Stimulated activated CD4-positive, alpha-beta T cell treated with anti-CD3 and anti-CD28 coated beads, Interleukin-15, amount 100 ng/mL, for 48 hours (primary cell): ENCODE measurements at places on chromosomes 2 and 18.

DNA sequence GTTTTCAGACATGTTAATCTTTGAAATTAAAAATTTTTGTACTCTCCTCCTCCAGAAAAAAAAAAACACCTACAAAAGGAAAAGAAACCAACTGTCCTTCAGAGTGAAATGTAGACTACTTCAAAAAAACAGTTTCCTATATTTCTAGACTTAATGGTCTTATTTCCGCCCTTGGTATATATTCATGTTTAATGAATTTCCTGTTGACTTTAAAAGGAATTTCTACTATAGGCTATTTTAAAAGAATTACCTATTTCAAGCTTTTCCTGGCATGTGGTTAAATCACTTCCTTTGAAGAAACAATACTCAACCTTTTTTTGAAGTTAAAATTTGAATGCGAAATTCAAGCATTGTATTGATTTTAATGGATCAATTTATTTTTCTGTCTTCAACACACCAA is 29.2 kb downstream of the GULP1 start:
- no peak for DNase-seq

GRCh38 chr2:64214281-64215115 is 70.3 kb upstream of the PELI1 start:
- no peak for DNase-seq

- DNase-seq: no peak
These were observed 18.1 kb downstream of the NETO1 start for GRCh38 chr18:72849671-72850070.

DNA sequence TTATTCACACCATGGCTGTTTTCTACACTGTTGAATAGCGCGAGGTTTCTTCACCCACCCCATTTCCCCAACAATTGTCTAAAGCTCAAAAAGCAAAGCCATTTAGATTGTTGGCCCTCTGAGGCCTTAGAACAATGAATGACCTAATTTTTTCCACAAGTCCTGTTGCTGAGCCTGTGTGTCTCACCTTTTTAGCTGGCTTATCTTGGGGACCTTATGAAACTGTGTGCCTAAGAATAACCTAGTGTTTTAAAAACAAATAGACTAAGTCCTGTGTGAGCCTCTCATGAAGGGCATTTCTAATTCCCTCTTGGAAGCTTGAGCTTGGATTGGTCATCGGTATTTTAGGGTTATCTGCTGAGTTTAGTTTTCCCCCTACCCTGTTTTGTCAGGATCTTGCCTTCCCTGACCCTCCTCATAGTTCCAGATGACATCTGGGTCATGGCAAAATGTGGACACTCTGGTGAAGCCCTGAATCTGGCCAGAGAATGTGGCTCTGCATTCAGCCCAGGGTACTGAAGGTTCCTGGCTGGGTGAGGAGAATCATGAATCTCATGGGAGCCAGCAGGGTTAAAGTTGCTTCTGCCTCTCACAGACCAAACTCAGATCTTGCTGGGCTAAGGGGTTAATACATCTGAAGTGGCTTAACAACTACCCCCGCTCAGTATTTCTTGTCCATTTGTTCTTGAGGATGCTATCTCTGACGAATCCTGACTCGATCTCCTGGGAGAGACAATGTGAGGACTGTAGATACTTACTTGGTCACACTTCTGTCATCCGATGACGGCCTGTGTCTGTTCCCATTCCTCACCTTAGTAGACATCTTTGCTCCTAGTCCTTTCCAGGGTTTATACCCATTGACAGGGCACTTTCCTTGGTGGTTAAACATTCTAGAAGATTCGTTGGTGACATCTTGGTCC is 104.2 kb upstream of the MAP4K3 start:
- no peak for DNase-seq

- DNase-seq: no peak
These were observed 10.2 kb downstream of the SIX3 start for GRCh38 chr2:44951714-44952113.

GRCh38 chr2:69781321-69782248 is 39.7 kb downstream of the ANXA4 start:
- DNase-seq: no peak

DNA sequence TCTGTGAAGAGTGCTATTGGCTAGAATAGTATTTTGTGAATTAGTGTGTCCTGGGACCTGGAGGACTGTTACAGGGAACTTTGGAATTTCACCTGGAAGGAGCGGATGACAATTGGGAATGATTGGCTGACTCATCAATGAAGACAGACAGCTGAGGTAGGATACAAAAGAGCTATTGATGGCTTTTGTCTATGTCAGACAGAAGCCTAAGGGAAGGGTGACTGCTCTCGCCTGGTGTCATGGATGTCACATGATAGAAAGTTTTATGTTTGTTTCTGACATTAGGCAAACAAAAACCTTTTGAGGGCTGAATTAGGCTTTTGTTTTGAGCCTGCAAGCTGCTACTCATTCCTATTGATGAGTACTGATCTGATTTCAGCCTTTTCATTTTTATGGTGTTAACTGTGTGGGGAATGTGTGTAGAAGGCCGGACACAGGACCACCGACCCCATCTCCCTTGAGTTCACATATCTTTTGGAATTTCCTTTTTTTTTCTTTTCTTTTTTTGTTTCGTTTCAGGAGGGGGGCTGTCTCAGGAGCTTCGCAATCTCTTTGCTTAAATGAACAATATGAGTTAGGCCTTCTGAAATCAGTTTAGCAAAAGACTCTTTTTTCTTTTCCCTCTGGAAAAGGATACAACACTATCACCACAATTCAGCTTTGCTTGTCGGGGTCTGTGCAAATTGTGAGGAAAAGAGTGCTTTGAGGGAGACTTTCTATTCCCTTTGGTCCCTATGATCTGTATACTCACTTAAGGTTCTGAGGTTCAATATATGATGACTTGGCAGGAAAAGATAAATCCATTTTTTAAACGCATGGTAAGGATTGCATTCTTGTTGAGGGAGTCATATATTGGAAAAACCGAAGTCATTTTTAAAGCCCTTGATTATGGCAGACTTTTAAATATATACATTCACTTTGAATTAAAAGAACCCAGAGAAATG is 207.9 kb upstream of the FIGN start:
- no peak for DNase-seq

- DNase-seq: no peak
These were observed 624.1 kb downstream of the CCDC85A start for GRCh38 chr2:56807861-56808260.

DNA sequence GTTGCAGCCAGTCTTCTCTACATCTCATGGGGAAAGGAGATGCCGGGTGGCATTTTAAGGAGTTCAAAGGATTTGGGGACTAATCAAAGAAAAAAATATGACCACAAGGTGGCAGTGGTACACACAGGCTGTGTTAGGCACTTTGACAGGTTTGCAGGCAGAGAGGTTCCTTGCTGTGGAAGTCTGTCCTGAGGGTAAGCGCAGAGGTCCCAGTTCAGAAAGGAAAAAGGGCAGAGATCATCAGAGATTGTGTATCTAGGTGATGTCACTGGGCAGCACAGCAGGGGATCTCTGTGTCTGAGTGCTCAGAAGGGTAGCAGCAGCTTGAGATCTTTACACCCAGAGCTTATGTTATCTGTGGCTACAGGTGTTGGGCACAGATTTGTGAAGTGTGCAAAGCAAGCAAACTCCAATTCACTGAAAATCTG is 231.4 kb downstream of the LRRTM1 start:
- DNase-seq: no peak

GRCh38 chr2:213234641-213235040 is 49.6 kb upstream of the SPAG16 start:
- DNase-seq: no peak

- no peak for DNase-seq
These were observed 15.0 kb upstream of the KLF7 start for GRCh38 chr2:207180741-207181140.

DNA sequence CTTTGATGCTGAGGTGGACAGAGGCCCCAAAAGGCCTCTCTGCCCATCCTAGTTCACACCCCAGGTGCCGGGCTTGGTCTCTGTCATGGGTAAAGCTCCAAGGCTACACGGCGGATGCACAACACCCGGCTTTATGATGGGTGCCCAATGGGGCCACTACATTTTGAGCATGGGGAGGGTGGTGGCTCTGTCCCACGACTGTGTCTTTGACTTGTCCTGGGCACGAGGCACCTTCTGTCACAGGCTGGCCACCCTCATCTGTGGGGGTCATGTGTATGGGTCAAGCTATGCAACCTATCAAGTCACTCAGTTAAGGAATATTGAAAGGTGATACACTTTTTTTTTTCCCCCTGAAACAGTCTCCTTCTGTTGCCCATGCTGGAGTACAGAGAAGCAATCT is 63.7 kb downstream of the EDAR start:
- DNase-seq: no peak

DNA sequence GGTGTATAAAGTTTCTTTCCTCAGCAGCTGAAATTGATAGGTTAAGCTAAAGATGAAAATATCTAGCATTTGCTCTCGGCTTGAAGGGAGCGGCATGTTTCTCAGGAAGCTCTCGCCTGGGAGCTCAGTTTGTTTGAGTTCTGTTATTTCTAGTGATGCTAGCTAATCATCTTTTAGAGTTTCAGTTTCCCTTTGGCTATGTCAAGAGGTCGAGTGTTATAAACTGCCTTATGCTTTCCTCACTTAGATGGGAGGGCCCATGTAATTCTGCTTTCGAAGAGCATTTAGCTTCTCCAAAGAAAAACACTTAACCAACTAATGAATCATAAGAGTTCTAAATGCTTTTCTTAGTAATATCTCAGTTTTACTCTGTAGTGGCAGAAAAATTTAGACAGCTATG is 33.6 kb downstream of the PLCL1 start:
- DNase-seq: no peak

DNA sequence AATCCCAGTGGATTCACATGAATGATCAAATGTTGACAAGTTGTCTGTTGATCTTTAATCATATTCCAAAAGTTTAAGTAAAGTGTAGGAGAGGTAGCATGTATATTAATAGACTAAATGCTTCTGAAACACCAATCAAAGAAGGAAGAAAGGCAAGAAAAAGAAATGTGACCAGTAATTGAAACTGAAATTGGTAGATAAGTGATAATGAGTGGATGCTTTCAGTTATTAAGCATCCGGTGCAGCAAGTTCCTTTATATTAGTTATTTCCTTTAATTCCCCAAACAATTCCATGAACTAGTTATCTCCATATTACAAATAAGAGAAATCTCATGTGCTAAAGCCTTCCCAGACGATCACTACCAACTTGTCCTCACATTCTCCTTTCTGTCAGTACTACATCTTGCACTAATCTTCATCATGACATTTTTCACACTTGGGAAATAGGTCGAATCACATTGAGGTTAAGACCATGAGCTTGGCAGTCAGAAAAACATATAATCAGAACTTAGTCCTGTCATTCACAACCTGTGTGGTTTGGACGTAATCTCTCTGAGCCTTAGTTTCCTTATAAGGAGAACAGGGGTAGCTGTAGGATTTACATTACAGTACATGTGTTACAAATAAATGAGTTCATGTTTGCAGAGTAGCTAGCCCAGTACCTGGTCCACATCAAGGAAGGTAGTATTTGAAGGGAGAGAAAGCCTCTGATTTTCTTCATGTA is 182.1 kb downstream of the NOL4 start:
- no peak for DNase-seq

DNA sequence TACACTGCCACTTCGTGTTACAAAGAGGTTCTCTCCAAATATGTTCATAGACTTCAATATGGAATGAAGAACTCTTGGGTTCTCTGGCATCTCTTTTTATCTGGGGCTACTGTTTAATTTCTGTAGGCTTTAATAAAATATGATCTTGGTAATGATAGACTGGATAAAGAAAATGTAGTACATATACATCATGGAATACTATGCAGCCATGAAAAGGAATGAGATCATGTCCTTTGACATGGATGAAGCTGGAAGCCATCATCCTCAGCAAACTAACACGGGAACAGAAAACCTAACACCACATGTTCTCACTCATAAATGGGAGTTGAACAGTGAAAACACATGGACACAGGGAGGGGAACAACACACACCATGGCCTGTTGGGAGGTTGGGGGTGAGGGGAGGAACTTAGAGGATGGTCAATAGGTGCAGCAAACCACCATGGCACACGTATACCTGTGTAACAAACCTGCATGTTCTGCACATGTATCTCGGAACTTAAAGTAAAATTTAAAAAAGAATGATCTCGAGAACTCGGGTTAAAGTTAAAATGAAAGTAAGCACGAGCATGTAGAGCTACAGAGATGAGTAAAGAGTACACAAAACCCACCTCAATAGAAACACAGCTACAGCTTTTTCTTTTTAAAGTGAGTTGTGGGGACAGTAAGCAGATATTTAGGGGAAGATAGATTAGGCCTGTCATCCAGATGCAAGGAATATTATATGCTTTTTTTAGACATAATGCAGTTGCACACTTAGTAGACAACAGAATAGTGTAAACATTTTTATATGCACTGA is 102.3 kb downstream of the SGPP2 start:
- DNase-seq: no peak

- DNase-seq: no peak
These were observed 422.2 kb downstream of the SETBP1 start for GRCh38 chr18:45102863-45103262.

GRCh38 chr18:43819397-43819796 is 542.1 kb upstream of the SYT4 start:
- no peak for DNase-seq

- no peak for DNase-seq
These were observed 312.7 kb downstream of the ETAA1 start for GRCh38 chr2:67709835-67710234.

DNA sequence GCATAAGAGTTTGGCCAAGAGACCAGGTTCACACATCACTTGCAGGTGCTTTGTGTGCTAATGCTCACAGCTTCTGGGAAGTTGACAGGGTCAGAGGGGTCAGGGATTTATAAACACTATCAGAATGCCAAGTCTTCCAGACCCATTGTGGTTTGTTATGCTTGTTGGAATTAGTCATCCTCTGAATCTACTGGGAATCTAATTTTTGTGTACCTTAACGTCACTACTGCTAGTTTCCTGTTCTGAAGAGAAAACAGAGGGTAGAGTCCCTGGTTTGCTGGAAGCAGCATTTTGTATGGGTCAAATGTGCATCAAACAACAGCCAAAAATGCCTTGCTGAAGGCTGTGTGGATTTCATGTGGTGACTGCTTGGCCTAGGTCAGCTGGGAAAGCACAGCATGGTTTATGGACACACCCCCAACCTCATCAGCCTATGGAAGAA is 33.3 kb downstream of the ANTXR1 start:
- no peak for DNase-seq

DNA sequence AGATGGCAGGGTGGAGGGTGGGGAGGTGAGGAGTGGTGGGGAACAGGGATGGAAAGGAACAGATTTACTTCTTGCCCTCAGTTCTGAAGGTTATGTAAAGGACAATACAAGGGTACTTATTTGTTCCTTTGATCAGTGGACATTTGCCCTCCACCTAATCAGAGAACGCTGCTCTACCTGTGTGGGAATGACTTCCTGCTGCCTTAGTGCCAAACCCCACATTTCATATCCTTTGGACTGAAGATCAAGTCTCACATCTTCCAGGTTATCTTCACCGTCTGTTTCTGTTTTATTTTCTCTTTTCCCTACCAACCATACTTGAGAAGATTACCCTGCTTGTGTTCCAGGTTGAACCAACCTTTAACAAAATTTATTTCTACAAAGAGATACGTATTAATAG is 8.7 kb upstream of the DPP4 start:
- DNase-seq: no peak

DNA sequence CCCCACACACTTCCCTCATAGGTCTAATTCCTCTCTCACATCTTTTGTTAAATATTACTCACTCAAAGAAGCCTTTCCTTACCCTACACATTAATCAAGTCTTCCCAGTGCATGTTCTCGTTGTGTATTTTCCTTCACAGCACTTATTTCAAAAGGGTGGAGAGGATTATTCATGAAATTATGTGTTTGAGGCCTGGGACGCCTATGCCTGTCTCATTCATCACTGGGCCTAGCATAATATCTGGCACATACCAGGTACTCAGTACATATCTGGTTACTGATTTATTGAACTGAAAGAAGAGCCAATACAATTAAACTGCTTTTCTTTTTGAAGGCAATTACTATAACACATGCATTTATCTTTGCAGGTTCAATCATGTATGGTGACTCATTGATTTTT is 15.1 kb upstream of the MALL start:
- no peak for DNase-seq
